Activated CD8-positive, alpha-beta T cell treated with anti-CD3 and anti-CD28 coated beads for 36 hours (primary cell): ENCODE measurements at places on chromosomes 16 and 17.
A peak's percentile ranks its signal among the peaks of the same experiment; 100 is the strongest.

DNA sequence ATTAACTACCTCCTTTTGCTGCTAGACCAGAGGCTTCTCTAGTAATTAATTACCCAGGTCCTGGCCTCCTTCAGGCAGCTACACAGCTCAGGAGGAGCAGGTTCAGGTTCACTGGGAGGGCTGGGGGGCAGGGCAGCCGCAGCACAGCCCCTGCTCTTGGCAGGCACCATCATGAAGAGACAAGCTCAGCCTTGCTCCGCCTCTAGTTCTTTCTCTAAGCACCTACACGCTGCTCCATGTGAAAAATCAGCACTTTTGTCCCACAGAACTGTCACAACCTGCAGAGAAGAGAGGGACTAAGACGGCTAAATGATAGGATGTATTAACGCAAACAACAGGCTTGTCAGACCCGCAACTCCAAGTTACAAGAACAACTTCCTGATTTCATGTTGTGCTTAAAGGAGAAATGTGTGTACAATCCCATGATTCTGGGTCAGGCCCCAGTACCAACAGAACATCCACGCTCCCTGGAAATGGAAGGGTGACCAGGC lies 53.4 kb downstream of the GRB2 start:
- DNase-seq: no peak

GRCh38 chr16:66057057-66057456 lies 309.4 kb upstream of the CDH5 start:
- no peak for DNase-seq

DNA sequence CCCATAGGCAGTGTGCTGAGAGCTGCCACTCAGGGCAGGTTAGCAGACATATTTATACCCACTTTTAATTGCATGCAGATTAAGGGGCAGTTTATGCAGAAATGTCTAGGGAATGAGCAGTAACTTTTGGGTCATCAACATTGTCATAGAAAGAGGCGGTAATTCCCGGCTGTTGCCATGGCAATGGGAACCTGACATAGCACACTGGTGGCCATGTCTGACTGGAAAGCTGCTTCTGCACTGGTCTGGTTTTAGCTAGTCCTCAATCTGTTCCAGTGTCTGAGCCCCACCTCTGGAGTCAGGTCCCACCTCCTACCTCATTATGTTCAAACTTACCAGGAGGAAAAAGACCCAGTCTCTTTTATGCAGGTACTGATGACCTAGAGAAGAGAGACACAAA lies 31.5 kb upstream of the TNRC6C start:
- no peak for DNase-seq

- no peak for DNase-seq
These were observed 28.2 kb downstream of the NEUROD2 start for GRCh38 chr17:39579318-39580081.

DNA sequence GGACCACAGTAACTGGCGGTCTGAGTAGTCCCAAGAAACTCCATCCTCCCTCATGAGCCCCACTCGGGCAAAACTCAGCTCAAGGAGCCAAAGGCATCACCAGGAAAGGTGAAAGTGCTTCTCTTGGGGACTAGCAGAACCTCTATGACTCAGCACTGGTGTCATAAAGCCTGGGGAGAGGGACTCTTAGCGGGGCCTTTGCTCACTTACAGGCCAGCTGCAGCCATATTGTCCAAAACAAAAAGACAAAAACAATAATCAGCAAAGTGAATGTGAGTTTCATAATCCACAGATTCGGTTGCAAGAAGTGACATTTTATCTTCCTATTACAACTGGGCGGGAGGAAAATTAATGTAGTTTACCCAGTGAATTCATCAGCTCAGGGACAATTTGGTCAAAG lies at the start of gene TEKT5:
Gene TEKT5, minus strand, starts transcription at position 101 of the 400 bp plus-strand sequence. Its CDS starts 57 bp downstream, at position 44.
- no peak for DNase-seq

DNA sequence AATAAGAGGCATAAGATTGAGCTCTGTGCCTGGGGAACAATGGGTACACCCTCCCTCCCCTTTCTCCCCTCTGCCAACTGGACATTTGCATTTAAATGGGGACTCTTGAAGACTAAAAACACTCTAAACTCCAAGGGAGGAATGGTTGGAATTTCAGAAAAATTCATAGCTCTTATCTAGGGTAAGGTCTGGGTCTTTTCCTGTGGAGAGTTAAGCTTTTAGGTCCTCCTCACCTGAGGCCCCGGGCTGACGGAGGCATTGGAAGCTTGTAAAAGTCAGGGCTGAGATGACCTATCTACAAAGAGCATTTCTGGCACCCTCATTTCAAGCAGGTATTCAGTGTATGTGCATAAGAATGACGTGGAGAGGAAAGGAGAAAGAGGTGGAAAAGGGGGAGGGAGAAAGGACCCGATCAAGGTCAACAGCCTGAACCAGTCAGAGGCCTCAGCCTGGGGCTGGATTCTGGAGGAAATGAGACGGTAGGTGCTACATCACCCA lies 78.0 kb downstream of the RAP1GAP2 start:
- no peak for DNase-seq

DNA sequence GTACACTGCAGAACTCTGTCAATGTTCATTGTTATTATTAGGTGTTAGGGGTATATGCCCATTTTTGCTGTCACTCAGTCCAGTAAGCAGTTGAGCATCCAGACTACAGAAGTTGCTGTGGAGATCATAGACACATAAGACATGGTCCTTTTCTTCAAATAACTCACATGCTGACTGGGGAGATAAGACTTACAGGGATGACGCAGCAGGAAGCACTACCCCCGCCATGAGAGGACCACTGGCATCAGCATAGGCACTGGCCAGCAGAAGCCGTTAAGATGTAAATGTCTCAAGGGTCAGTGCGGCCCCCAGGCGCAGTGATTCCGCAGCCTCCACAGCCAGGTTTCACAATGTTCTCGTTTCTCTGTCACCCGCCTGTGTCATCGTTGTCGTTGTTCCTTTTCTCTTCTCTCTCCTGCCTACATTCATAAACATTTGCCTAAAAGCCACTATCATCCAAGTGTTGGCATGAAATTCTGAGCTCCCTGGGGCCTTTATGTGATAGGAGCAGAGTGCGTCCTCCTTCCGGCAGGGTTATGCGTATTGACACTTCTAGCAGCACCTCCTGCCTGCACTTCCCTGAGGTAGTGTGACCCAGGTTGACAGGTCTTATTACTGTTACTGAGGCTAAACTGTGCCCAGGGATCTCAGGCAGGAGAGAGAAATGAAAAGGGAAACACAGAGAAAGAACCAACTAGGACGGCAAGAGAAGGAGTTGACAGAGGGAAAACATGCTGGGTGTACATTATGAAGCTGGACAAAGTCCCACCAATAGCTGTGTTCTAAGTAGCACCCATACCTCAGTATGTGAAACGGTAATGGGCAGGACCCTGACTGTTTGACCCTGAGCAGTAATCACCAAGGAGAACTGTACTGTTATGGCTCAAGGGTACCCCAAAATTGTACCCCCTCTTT lies 17.9 kb downstream of the TANGO6 start:
- no peak for DNase-seq

DNA sequence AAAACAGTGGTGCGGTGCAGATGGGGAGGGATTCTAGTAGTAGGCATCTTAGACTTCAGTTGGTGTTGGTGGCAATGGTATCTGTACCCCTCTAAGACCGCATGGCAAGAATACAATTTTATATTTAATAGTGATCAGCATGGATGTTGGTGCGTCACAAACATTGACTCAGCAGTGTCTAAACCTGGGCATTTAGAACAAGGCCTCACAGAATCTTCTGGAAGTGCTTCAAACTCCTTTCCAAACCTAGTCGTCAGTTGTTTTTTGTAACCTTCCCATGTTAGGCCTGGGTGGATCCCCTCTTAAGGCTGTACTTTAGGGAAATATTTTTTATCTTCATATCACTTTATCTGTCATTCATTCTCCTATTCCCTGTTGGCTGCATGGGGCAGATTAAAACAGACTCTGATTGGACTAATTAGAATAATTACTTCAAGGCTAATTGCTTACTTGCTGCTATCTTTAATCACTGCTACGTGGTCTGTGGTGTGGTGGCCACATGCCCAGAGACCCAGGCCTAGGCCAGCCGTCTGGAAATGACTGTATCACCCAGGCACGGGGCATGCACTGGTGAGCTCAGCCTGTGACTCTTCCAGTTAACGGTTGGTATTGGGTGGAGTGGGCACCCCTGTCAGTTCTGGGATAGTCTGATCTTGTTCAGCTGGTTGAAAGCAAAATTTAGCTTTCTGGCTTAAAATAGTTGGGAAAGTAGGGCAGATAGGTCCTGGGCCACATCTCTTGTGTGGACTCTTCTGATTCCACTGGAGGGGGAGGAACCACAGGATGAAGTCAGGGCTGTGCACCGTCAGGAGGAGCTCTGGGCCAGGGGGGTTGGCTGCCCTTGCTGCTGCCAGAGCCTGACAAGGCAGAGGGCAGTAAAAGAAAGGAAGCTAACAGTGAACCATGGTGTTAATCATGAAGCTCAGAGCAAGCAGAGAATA lies 4.5 kb downstream of the ALKBH5 start:
- peak; percentile 35 for DNase-seq

DNA sequence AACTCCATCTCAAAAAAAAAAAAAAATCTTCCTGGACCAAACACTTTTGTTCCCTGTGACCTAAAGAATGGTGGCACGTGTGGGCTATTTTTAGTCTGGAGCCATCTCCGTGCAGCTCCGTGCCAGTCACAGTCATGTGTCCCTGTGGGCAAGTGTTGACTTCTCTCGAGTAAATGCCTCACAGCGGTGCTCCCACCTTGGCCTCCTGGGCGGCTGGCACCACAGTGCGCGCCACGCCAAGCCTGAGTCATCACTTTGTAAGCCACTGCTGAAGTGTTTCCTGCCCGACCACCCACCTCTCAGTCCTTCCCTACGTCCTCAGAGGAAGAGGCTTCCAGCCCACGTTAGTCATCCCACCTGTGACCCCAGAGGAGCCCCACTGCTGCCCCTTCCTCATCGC lies 10.9 kb upstream of the HEXD start:
- DNase-seq: peak; percentile 37

- no peak for DNase-seq
These were observed 128.9 kb upstream of the GOT2 start for GRCh38 chr16:58863042-58863441.

- DNase-seq: no peak
These were observed 2.1 kb downstream of the TRAF4 start for GRCh38 chr17:28745786-28746411.

- DNase-seq: peak; percentile 20
These were observed 1.4 kb downstream of the RAB11FIP3 start for GRCh38 chr16:426906-427249.

GRCh38 chr17:60230358-60230757 lies 80.6 kb downstream of the CA4 start:
- DNase-seq: no peak

DNA sequence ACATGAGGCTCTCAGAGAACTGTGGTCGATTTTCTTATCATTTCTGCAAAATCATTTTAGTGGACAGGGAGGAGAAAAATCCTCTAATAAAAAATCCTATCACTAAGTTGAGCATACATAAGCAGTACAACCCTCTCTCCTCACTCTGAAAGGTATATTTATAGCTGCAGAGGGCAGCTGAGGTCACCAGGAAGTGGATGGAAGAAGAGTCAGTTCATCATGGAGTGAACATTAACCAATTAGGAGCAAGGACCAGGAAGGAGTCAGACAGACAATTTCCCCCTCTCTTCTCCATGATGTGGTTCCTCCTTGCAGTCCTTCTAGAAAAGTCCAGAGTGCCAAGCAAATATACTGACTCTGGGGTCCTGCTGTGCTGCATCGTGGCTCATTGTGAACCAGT lies 253.7 kb downstream of the TOX3 start:
- no peak for DNase-seq

DNA sequence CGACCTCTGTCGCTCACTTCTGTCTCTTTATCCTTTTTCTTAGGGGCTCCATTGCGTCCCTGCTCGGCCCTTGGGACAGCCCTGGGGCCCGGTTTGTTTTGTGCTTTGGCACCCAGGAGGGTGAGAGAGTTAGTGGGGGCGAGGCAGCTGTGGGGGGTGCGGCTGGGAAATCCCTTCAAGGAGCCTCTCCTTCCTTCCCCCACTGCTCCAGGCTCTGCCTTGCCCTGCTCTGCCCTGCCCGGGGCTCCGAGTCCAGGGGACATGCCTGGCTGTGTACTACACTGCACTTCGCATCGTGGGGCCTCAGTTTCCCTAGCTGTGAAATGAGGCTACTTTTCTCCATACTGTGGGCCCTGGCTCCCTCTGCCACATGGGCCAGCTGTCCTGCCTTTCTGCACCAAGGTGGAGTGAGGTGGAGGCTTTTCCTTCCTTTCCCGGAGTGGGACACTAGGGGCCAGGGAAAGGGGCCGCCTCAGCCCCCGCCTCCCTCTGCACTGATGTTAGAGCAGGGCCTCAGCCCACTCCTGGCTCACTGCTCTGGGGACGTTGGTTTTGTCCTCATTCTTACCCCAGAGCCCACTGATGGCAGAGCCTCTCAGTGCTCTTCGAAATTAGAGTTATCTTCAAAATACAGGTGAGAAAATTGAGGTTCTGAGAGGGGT lies 980 bp downstream of the LLGL1 start:
- peak; percentile 36 for DNase-seq

DNA sequence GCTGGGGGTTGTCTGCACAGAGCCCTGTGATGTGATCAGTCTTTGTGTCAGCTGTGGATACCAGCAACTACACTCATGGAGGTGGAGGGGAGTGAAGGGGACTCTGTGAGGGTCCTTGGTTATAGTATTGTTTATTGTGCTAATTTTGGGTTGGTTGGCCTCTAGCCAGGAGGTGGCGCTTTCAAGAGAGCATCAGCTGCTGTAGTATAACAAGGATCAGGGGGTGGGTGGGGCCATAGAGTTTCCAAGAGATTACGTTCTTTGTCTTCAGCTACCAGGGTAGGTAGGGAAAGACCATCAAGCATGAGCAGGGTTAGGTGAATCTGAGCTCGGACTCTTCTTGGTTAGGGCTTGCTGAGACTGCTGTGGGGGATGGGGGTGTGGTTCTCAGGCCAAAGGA lies 97.1 kb upstream of the HS3ST3A1 start:
- no peak for DNase-seq

GRCh38 chr17:1638171-1638590 lies 7.4 kb downstream of the SCARF1 start:
- DNase-seq: no peak

DNA sequence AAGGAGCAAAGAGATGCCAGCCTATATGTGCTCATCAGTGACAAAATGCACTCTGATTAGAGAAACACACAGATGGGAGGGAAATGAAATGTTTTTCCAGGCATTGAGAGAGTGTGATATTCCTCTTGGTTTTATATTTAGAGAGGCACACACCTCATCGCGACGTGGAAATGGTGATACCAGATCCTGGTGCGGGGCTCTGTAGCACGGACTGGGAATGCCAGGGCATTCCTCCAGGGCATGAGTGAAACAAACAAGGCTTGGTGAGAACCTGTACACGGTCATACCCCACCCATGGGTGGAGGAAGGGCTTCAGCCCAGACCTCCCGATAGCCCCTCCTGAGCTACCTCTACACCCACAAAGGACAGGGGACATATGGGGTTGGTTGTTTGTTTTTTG lies 280.2 kb downstream of the C16orf95 start:
- DNase-seq: no peak
